EH (cell line): ENCODE measurements at places on chromosomes 5 and 9.

- no peak for DNase-seq
Observed at GRCh38 chr5:147359101-147359500, 124.3 kb downstream of the STK32A start.

DNA sequence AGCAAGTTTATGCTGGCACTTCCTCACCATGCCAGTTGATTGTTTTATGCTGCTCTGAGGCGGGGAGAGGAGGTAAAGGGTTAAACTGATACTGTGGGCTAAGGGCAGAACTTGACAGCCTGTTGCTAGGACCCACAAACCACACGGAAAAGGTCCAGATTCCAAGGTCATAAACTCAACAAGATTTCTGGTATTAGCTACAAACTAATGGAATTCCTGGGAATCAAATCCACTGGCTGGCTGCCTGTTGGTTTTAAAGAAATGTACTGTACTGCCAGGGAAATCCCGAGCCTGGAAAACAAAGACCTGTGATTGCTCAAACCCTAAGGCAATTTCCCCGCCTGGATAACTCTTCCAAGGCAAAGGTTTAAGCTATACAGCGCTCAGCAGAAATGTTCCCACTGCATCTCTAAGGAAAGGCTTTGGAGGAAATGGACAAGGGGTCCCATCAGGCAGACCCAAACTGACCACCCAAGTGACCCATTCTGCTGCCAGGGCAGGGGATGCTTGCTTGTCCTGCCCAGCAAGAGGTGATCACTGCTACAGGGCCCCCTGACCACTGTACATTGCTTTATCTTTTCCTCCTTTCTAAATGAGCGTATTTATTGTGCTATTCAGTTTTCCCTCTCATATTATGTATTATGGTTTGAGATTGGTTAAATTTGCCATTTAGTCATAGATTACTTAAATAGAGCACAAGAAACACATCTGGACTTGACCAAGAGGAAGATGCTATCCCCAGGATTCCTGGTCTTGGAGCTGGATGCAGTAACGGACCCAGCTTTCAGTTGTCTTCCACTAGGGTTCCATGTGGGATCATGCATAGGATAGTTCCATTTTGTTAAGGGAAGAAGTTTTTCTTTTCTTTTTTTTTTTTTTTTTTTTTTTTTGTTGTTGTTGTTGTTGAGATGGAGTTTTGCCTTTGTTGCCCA lies 124.3 kb downstream of the SUSD1 start:
- peak; percentile 99 for DNase-seq

GRCh38 chr5:41772056-41772455 lies 98.2 kb downstream of the OXCT1 start:
- peak; percentile 42 for DNase-seq

DNA sequence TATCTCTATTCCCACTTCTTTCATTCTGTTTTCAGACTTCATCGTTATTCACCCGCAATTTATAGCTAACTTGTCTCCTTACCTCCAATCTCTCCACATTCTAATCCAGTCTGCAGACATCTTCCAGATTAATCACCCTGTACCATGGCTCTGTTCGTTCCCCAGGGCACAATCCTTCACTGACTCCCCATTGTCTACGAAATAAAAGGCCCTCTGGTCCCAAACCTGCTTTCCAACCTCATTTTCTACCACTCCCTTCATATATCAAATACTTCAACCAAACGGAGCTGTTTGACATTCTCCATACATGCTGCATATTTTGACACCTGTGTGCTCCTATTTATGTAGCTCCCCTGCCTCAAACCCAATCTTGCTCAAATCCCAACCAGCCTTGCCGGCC lies 1720.6 kb upstream of the WWC1 start:
- DNase-seq = no peak

DNA sequence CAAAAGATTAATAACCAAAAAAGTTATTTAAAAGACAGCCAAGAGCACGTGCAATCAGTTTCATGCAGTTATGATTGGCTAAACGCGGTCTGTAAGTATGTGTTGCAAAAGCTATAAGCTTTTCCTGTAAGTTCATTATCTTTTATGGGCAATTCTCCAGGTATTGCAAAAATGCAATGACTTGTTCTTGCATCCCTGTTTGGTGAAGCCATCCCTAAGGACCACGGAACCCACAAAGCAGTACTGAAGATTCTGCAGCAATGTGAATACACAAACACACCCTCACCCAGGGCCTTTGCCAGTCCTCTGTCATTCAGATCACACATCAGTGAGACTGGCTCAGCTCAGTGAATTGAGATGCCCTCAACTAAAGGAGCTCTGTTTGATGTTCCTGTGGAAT lies 11.4 kb downstream of the GCNT4 start:
- DNase-seq = peak; percentile 76

- DNase-seq = no peak
Observed at GRCh38 chr5:161399996-161400562, 146.4 kb downstream of the GABRB2 start.

- no peak for DNase-seq
Observed at GRCh38 chr5:39464088-39464487, 39.3 kb upstream of the DAB2 start.

DNA sequence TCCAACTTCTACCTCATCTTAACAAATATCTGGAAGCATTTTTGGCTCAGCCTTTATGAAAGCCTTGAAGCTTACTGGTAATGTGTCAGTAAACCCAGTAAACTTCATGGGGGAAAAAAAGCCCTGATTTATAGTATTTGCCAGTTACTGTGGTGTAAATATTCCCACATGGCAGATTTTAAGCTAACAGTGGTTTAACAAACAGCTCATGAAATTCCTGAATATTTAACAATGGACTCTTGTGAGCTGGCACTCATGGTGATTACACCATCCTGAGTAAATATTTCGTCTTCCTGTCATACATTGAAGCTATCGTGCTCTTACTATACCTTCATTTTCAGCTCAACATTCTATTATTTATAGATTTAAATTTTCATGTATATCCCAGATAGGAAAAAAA lies 57.0 kb upstream of the ACOT12 start:
- peak; percentile 33 for DNase-seq

- DNase-seq = no peak
Observed at GRCh38 chr9:78958892-78959291, 612.9 kb upstream of the TLE4 start.

DNA sequence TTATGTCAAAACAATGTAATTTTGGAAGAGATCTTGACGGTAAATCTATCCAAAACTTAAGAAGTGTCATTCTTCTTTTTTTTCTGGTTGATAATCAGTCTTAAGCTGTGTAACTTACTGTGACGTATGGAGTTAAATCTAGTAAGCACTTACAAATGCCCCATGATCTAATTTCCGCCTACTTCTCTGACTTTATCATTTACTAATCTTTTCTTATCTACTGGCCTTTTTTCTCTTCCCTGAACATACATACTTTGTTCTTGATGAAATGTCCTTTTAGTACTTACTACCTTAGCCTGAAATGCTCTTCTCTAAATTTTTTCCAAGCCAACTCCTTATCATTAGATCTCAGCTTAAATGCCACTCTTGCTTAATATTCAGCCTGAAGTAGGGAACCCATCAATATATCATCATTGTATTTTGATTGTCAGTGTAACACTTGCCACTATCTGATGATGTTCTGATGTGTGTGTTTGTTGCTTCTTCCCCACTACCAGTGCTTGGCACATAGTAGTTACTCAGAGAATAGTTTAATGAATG lies 27.6 kb downstream of the AP3S1 start:
- DNase-seq = no peak

- DNase-seq = no peak
Observed at GRCh38 chr5:126641387-126641786, 40.6 kb downstream of the PHAX start.

DNA sequence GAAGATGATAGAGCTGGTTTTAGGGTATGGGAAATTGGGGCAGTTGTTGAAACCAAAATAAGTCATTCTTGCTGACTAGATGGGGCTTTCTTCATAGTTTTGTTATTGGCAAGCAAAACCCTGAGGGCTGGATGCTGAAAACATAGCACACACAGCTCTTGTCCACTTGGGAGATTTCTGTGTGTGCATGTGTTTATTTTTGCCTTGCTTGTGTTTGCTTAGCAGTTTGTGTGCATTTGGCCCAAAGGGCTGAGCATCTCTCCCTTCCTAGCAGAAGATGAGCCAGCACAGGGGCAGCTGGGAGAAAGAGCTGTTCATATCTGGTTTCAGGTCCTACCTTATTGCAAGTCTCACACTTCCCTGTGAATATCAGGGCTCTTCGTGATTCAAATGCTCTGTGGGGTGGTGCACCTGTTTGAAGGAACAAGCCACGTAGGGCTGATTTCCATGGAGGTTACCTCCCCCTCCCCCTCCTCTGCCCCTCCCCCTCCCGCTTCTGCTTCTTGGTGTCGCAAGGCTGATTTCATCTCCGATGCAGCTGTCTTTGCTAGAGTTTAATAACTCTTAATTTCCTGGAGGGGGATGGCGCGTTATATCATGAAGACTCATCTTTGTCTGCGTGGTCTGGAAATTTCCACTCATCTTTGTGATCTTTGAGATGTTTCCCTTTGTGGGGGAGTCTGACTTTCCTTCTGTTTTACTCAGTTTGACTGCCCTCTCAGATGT lies 296.5 kb downstream of the ARHGAP26 start:
- DNase-seq = no peak

GRCh38 chr9:93354451-93354850 lies 97.0 kb upstream of the FAM120A start:
- DNase-seq = peak; percentile 4

GRCh38 chr9:134057751-134058701 lies 9.8 kb downstream of the BRD3 start:
- no peak for DNase-seq

DNA sequence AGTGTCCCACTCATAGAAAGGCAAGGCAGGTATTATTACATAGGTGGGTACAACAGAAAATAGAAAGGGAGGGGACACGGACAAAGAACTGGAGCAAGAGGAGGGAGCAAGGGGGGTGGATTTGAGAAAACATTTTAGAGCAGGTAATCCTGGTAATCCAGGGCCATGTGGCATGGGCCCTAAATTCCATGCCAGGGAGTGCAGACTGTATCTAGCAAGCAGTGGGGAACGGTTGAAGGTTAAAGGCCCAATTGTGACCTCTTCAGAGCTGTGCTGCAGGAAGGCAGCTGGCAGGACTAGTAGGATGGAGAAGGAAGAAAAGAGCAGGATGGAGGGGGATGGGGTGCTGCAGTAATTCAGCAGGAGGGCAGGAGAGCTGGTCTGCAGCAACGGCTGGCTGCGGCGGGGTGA lies 75.2 kb downstream of the PDE6A start:
- DNase-seq = no peak

GRCh38 chr5:168316139-168316578 lies 24.7 kb downstream of the WWC1 start:
- DNase-seq = no peak

- no peak for DNase-seq
Observed at GRCh38 chr5:161001604-161002003, 149.6 kb upstream of the ATP10B start.

GRCh38 chr5:28253431-28253830 lies 1215.0 kb upstream of the CDH9 start:
- no peak for DNase-seq

GRCh38 chr5:14213253-14213652 lies 70.1 kb downstream of the TRIO start:
- no peak for DNase-seq

DNA sequence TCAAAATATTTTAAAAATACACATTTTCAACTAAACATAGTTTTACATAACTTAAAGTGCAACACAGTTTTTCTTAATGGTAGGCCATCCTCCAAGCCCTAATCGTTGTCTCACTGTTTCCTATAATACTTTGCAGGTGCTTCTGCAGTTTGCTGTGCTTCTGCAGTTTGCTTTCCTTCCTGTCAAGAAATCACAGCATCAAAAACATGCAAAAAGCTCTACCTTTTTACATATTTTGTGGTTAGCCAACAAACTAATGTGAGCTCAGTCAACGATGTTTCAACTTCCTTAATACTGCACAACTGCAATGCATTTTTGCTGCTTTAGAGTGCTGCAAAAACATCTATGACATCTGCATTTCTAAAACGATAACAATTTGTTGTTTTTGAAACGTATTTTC lies 25.2 kb downstream of the EMB start:
- DNase-seq = no peak

GRCh38 chr5:154390746-154391359 lies 54.9 kb upstream of the SAP30L start:
- DNase-seq = no peak

DNA sequence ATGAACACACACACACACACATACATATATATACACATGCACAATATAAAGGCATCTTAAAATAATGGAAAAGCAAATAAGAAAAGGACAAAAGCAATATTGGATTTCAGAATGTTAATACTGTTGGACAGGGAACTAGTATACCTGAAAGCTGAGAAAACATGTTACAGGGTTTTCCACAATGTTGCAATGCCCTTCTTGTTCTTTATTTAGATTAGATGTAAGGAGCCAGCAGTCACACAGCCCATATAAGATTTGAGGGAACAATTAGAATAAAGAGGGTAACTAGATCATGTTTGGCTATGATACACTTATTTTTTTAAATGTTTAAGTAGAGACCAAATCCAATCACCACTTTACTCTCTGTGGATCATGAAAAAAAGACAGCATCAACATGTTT lies 61.7 kb downstream of the SH3TC2 start:
- no peak for DNase-seq

DNA sequence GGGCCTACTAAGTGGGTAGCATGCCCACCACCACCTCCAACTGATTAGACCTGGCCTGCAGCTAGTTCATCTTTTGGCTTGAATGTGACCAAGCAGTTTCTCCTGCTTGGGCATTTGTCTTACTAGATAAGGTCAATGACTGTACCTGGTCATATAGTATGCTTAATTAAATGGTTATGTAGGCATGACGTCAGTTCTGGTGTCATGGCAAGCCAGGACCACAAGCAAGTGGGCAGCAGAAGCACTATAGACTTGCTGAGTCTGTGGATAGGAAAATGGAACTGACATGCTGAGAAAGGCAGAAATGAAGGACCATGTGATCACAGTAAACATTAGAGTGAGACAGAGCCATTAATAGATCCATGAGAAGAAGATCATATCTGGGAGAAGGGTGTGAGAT lies 55.6 kb upstream of the C6 start:
- no peak for DNase-seq

GRCh38 chr5:29889051-29889450 lies 1304.4 kb upstream of the CDH6 start:
- no peak for DNase-seq

GRCh38 chr9:5205071-5205470 lies 19.6 kb upstream of the INSL6 start:
- no peak for DNase-seq

GRCh38 chr5:75509546-75509945 lies 1.9 kb downstream of the CERT1 start:
- no peak for DNase-seq

- peak; percentile 9 for DNase-seq
Observed at GRCh38 chr5:123582550-123583285, 70.7 kb downstream of the CSNK1G3 start.

DNA sequence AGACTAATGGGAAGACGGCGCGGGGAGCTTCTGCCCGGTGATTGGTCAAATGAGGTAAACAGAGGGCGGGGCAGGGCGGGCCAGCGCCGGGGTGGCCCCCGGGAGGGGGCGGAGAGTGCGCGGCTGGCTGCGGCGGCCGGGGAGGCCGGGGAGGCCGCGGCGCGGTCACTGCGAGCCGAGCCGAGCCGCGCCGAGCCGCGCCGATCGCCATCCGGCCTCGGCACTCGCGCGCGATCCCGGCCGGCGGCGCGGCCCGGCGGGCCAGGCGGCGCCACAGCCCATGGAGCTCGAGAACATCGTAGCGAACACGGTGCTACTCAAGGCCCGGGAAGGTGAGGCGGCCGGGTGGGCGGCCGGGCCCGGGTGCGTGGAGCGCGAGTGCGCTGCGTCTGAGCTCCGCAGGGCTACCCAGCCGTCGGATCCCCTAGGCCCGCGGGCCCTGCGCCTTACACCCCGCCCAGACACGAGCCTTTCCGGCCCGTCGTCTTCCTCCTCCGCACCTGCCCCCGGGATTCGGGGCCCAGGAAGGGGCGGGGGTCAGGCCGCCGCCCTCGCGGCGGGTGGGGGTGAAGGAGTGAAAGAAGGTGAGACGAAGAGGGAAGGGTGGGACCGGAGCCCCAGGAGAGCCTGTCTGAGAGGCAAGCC lies at the start of gene GRK6:
TSS of gene GRK6 (plus strand) at position 111 of the 645 bp plus-strand sequence. CDS start at position 281, 170 bp downstream.
- no peak for DNase-seq
